Omental fat pad (tissue), 4 donors: ENCODE measurements at places on chromosomes 6 and 20.

DNA sequence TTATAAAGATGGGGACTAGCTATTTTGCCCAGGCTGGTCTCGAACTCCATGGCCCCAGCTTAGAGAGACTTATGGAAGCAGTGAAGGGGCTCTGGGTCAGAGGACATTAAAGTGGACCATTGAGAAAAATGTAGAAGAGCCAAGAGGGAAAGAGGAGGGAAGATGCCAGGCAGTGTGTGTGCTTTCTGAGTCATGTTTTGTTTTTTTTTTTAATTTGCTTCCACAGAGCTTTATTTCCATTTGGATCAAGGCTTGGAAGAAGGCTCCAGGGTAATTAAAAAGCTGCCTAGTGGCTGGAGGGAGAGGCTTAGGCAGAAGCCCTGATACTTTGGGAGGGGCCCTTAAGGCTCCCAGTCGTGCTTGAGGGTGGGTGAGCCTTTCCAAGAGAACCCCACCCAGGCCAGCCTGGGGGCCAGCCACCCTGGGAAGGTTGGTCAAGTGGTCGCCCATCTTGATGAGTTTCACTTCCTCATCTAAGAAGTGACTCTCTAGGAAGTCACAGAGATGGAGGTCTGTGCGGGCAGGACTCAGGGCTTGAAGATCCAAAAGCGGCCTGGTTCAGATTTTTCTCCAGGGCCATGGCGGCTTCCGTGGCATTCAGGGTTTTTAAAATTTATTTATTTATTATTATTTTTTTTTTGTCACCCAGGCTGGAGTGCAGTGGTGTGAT, 3.0 kb upstream of the ZNF335 start:
- DNase-seq = no peak

DNA sequence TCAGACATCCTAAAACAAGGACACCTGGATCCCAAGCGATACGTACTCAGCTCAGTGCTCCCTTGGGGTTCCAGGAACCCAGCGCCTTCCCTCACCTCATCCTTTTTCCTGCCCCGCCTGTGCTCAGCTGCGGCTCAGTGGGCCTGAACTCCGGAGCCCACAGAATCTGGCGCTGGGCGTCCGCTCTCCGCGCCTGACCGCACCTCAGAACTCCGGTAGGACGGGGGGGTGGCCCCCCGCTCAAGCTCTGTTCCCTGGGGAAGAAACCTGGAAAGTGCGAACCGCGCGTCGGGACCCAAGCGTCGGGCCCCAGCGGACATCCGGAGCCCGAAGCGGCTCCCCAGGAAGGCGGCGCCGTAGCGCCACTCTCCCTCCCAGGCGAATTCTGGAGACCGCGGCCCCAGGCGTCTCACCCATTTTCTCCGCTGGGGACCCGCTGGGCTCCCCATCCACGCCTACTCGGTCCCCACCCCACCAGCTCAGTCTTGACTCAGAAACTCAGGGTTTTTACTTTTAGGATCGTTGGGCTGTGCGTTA, 336 bp upstream of the LY6G5C start:
- DNase-seq = no peak

GRCh38 chr20:23298926-23299672, 51.5 kb upstream of the NXT1 start:
- no peak for DNase-seq

- no peak for DNase-seq
These were observed 34.7 kb downstream of the KIAA1755 start for GRCh38 chr20:38225900-38226263.

GRCh38 chr20:24949756-24950127, 673 bp downstream of the CST7 start:
- no peak for DNase-seq

GRCh38 chr6:41730531-41731436, 4.6 kb downstream of the TFEB start:
- DNase-seq = no peak

- no peak for DNase-seq
These were observed 622.3 kb downstream of the PTPRT start for GRCh38 chr20:42567409-42567808.

DNA sequence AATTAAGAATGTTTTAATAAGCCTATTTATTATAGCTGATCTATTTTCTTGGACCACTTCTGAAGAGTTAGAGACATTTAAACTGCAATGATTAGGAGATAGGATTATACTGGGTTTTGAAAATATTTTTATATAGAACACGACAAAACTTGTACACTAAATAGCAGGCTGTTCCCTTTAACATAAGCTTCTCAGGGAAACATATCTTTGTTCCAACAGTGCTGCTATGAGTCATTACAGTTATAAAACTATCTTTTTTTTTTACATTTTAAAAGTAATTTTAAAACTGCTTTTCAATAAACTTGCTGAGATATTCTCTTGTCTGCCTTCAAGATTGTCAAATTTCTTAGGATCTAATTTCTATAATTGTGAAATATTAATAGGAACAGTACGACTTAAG, 389.1 kb downstream of the ARHGAP18 start:
- DNase-seq = no peak

DNA sequence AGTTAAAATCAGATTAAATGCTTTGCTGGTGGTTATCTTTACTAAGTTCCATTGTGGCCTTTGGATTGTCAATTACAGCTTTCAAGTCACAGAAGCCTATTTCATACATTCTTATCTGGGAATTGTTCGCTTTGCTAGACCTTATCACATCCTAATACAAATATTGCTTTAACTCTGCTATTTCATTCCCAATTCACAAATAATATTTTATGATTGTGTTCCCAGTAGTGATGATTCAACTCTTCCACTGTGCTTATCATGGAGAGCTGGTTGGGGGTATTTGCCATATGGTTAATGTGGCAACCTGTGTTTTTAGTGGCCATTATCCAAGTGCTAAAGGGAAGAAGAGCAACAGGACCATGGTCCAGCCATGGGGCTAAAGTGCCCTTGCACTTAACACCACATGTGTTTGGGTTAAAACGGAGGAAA, 72.9 kb upstream of the GLP1R start:
- no peak for DNase-seq

- DNase-seq = no peak
These were observed 63.0 kb downstream of the LYRM2 start for GRCh38 chr6:89575562-89575960.

GRCh38 chr6:7561153-7561964, 19.9 kb downstream of the DSP start:
- DNase-seq = no peak

DNA sequence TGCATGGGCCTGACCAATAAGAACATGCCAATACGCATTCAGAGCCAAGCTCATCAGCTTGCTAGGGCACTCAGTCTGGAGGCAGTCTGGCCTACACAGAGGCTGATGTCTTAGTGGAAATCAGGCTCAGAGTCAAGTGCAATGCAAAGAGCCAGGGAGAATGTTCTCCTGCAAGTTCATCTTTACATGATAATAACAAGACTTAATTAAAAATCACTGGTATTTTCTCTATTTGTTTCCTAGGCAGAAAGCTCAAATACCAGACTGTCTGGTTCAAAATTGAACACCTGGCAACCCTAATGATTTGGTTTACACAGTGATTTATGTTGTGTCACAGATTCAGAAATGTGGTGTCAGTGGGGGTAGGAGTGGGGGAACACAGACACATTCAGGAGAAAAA, 689.3 kb upstream of the FLRT3 start:
- DNase-seq = no peak

DNA sequence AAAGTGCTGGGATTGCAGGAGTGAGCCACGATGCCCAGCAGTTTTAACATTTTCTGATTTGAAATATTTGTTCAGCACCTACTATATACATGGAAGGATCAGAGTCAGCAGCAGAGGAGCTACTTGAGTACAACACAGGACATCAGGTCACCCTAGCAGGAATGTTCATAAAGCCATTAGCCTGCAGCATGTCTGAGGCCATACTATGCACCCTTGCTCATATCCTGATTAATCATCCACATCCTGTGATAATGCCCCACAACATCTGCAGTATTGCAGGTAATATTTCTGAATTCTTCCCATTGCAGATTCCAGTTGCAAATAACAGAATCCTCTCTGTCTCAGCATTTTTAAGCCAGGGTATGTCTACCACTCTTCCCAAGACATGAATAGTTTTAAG, 171.0 kb upstream of the PRND start:
- DNase-seq = no peak

- DNase-seq = no peak
These were observed 60.5 kb upstream of the SLCO4A1 start for GRCh38 chr20:62581806-62582205.

- DNase-seq = no peak
These were observed 82.4 kb upstream of the TGM3 start for GRCh38 chr20:2213401-2213800.

GRCh38 chr6:38215651-38216311, 396.3 kb downstream of the ZFAND3 start:
- DNase-seq = no peak

DNA sequence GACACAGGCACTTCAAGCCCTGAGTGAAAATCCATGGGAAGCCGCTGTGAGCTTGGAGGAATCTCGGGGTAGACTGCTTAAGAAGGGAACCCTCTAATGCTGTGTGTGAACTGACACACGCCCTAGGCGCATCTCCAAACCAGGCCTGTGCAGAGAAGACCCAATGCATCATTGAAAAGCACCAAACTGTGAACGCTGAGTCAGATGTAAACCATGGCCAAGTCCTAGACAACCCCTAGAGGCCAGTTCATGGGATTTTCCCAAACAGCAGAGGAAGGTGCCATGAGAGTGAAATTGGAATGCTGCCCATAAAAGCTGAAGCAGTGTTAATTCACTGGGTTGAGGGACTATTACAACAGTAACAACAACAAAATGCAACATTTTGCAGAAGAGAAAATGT, 296.5 kb downstream of the SMOC2 start:
- no peak for DNase-seq

DNA sequence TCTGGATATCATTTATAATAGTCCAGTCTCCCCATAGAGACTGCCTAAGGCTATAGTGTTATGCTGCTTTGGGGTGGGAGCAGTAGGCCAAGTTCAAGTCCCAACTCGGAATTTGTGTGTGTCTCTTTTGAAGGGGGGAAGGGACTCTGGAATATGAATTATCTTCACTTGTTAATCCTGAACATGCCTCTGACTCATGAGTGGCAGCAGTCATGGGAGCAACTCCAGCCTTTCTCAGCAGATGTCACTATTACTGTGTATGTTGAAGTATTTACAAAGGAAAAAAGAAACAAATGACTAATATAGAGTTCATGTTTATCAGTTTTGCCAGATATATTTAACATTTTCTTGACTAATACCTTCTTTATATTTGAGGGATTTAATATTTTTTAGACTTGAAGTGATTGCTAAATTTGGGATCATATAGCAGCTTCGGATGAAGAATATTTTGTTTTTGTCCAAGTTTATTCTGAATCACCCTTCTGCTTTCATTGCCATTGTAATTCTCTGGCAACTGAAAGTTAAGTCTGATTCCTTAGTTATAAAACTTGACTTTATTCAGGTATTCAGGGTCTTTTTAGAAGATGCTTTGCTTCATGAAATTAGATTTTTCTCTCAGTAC, 23.4 kb downstream of the FAM217A start:
- DNase-seq = no peak

GRCh38 chr6:5091210-5092069, 6.3 kb downstream of the PPP1R3G start:
- no peak for DNase-seq
